ENCODE measurements at places on chromosomes 7 and 10.

GRCh38 chr7:36972140-36972518 is 247.8 kb upstream of the AOAH start:
- DNase-seq = no peak

GRCh38 chr7:45088821-45089340 is at the start of gene NACAD:
Gene NACAD, minus strand, starts transcription at chr7:45088969. Its CDS starts 75 bp downstream, at chr7:45088894.
- no peak for DNase-seq

DNA sequence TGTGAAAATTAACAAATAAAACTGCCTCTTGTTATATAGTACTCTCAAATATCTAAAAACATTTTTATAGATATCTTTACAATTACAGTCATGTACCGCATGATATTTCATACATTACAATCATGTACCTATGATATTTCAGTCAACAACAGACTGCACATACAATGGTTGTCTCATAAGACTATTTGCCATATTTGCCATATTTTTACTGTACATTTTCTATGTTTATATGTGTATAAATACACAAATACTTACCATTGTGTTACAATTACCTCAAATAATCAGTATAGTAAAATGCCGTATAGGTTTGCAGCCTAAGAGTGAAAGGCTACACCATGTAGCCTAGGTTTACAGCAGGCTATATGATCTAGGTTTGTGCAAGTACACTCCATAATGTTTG is 336.0 kb upstream of the PCDH15 start:
- DNase-seq = no peak

DNA sequence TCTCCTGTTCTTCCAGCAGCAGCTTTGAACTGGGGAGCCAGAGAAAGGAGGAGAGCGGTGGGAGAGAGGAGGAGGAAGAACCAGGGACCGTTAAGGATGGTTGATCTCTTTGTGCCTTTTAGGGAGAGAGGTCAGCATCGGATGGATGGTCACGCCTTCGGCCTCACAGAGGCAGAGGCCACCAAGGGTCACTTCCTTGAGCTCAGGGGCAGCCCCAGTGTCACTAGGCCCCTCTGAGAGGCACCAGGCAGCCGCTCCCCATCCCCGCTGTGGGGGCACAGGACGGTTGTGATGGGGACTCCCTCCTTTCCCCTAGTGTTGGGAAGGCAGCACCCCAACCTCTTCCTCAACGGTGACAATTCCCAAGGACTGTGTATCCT is 121.4 kb downstream of the DNAJB6 start:
- DNase-seq = no peak

DNA sequence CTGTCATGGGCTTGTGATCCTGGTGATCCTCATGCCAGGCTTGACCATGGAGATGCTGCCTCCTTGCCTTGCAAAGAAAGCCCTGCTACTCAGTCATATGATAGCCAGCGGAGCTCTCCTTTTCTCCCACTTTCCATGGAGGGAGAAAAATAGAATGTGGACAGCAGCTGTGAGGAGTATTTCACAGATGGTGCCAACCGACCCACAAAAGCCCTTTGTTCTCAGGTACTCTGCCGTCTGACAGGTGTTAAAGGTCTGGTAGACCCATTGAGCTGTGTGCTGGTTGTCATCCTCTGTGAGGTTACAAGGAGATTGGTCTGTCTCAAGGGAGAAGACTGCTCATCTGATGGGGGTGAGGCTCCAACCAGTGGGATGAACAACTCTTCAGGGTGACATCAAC is 29.5 kb upstream of the COBL start:
- no peak for DNase-seq

- DNase-seq = no peak
Observed at GRCh38 chr7:126541406-126541805, 711.3 kb downstream of the GRM8 start.

DNA sequence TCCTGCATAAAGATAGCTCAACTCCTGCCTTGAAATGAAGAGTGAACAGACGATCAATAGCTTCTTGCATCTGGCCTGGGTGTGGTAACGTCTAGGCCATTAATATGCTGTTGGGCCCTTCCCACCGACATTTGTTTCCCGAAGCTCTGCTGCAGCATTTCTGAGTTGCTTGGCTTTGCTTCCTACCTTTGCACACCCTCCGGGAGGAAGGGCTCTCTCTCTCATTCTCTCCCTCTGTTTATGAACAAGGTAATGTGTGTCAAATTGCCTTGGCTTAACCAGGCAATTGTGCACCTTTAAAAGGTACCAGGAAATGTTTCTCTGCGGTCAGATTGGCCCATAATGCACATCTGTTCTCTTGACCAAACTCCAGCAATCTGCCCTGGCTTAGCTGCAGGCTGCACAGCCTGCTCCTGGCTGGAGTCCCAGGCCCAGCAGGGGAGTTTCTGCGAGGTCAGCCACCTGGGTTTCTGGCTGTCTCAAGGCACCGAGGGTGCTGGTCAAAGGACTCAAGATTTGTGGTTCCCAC is 223.7 kb downstream of the SNX10 start:
- no peak for DNase-seq

- no peak for DNase-seq
Observed at GRCh38 chr10:101995451-101996063, 60.4 kb downstream of the ARMH3 start.

DNA sequence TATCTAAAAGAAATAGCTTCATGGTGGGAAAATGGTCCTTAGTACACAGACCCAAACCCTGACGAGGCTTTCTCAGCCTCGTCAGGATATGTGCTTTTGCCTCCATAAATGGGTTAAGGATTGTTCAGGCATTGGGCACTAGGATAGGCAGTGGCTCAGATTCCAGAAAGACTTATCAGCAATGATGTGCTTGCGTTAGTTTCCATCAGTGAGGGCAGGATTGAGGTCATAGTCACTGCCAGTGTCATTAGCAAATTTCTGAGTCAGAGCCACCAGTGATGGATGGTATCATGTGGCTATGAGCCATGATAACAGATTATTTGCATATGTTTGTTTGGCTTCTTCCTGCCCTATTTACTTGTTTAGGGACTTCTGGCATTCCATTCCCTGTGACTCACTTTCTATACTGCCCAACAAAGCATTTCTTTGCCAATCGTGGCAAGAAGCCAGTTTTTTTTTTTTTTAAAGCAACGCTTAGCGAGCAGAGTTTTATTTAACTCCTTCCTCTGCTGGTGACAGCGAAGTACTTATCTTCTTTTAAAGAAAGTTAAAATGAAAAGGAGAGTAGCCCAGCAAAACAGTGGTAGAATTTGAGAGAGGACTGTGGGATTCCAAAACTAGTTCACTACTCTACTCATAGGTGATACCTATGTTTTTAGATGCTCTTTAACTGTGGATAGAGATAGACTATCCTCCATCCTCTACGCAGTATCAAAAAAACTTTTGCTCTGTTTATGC is 44.4 kb downstream of the MYPN start:
- peak; percentile 84 for DNase-seq

DNA sequence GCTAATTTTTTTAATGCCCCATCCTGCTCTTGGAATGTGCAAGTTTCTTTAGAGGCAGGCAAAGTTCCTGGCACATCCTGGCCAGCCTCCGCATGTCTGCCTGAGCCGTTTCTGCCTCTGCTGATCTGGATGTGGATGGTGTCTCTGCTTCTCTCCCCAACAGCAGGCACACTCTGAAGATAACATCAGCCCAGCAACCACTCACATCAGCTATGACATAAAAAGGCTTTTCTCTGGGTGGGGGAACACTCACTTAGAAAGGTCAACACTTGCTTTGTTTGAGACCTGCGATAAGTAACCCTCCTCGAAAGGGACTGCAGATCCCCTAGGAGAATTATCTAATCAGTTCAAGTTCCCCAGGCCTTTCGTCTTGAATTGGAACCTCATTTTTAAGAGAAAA is 142.9 kb downstream of the FGFR2 start:
- DNase-seq = no peak

GRCh38 chr7:133253519-133253875 is 619 bp downstream of the EXOC4 start:
- no peak for DNase-seq

GRCh38 chr7:148621563-148621962 is 31.0 kb downstream of the C7orf33 start:
- no peak for DNase-seq

- DNase-seq = no peak
Observed at GRCh38 chr10:11893749-11894278, 70.7 kb downstream of the PROSER2 start.

DNA sequence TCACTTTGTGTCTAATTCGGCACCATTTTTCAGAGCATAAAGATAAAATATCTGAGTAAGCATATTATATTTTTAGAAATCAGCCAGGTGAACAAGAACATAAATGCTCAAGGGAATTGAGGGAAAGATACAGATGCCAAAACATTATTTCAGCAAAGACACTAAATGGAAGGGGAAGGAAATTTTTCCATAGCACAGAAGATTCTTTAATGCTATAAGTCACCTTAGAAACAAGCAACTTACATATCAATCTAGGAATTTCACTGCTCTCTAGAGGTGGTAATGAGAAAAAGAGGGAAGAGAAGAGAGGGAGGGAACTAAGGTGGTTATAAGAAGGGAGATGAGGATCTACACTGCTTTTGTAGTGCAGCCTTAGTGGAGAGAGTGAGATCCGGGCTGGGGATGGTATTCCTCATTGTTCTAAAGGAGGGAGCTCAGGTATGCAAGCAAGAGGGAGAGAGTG is 20.4 kb downstream of the ZNF365 start:
- DNase-seq = no peak

- DNase-seq = no peak
Observed at GRCh38 chr7:36966636-36967035, 242.3 kb upstream of the AOAH start.

GRCh38 chr10:83539528-83540308 is 599.6 kb upstream of the GHITM start:
- no peak for DNase-seq

- DNase-seq = no peak
Observed at GRCh38 chr10:121838931-121839330, 88.9 kb downstream of the ATE1 start.

GRCh38 chr7:2138146-2138765 is 94.5 kb downstream of the MAD1L1 start:
- no peak for DNase-seq

DNA sequence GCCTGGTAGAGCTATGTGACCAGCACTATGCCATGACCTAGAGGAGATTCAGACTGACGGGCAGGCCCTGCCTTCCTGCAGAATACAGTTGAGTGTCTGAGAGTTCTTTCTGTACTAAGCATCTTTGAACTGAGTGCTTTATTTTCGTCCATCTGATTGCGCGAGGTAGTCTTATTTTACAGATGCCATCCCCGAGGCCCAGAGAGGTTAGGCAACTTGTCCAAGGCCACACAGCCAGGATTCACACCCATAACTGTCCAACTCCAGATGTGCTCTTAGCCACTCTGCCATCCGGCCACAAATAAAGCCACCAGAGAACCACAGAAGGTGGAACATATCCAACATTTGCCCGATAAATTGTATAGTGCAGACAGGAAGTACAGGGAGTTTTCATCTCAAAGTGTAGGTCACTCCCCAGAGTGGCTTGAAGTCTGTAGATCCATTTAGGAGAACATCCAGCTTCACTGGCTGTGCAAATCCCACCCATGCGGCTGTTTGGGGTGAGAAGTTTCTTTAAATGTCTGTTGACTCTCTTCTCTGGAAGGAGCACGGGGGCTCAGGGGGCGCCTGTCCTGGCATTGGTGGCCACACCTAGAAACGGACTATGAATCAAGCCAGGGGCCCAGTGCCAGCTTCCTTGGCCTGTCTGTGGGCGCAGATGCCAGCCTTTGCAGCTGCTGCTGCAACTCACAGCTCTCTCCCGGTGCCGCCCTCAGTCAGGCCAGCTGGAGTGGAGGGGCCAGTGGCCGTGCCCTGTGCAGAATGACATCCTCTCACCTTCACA is 11.1 kb downstream of the CHST3 start:
- DNase-seq = no peak

GRCh38 chr10:27241010-27241651 is 534 bp upstream of the ACBD5 start:
- DNase-seq = no peak

DNA sequence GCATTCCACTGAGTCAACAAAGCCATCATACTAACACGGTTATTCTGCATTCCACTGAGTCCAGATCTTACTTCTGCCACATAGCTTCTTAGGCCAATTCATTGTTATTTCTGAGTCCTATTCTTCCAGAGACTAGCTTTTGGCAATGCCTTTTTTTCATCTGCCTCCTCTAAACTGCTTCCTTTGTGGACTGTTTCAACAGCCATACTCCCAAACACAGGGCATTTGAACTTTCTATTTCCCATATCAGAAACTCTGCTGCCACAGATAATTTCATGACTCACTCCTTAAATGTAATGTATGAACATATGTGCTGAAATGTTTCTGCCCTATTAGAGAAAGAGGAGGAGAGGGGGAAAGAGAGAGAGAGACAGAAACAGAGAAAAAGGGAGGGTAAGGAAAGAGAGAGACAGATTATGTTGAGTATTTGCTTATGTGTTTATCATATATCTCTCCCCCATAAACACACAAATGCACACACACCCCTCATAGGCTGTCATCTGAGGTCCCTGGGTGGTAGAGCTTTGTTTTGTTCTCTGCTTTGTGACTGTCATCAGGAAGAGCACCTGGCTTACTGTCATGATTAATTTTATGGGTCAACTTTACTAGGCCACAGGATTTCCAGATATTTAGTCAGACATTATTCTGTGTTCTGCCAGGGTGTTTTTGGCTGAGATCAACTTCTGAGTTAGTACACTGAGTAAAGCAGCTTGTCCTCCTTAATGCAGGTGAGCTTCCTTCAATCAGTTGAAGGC is 308.0 kb upstream of the KCND2 start:
- DNase-seq = no peak

GRCh38 chr10:69337296-69338132 is 59.2 kb downstream of the HK1 start:
- peak; percentile 20 for DNase-seq

- DNase-seq = no peak
Observed at GRCh38 chr10:28954211-28954610, 276.9 kb downstream of the BAMBI start.

DNA sequence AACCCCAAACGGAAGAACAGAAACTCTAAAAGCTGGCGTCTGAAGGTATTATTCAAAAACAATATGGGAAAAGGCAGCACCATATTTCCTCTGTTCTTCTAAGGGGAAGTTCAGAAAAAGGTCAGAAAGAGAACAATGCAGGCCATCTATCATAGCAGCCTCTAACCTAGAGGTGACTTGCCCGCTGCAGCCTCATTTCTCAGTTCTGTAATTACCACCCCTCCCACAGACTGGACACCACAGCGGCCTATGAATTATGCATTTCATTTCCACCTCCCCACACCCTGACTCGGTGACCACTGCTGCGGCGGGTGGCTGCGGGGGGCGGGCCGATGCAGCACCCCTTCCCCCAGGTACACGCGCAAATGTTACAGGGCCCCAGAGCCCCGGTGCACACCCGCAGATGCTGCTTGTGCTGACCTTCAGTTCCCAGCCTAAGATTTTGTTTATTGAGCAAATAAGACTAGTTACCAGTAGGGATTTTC is 125.5 kb downstream of the CLEC2L start:
- no peak for DNase-seq

- DNase-seq = no peak
Observed at GRCh38 chr7:69114374-69114773, 483.9 kb upstream of the AUTS2 start.

GRCh38 chr10:58721601-58722281 is 209.1 kb downstream of the BICC1 start:
- no peak for DNase-seq

Data from fibroblast of the conjunctiva (primary cell).